ENCODE measurements at places on chromosomes 4 and X.

GRCh38 chr4:56183344-56183959 lies 203.8 kb downstream of the AASDH start:
- no peak for DNase-seq

DNA sequence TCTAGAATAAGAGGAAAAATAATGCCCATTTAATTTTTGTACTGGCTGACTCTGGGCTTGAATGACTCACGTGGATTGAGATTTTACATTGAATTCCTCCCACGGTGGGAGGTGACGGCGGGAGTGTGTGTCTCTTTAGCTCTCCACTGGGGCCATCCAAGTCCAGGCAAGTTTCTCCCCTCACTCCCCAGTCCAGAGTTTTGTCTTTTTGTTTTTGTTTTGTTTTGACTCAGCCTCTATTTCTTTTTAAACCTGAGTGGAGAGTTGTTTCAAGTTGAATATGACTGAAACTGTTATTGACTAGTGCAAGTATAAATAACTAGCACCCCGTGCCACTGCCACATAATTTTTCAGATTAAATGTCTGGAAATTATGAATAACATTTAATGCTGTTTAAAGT lies 13.6 kb downstream of the CHST7 start:
- no peak for DNase-seq

- no peak for DNase-seq
Observed at GRCh38 chr4:182133033-182133432, 110.2 kb upstream of the TENM3 start.

- no peak for DNase-seq
Observed at GRCh38 chrX:53383376-53384076, 38.9 kb downstream of the SMC1A start.

DNA sequence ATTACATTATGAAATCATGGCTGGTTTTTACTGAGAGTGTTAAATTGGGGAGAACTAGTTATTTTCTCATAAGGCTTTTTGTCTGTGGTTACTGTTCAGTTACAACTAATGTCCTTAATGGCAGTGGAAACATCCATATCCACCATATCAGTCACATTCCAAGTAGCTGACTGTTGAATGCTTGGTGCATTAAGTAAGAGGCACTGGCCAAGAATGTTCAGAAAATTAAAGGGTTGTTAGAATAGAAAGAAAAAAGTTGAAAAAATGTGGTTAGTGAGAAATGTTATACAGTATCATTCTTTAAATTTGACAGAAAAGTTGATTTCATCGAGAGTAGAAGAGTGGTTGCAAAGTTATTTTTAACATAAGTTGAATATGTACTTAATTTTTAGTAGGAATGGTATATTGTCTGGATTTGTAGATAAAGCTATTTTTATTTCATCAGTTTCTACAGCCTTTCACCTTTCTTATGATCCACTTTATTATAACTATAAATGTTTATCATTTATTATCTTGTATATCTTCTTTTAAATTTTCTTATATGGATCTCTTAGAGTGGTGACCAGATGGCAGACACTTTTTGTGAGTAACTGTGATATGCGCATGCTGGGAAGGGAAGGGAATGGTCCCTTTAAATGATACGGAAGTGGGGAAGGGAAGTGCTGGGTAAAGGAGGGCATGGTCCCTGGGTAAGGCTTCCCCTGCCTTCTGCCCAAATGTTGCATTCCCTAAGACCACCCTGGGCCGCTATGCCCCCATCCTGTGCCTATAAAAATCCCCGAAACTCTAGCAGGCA lies 2407.1 kb downstream of the ARAP2 start:
- DNase-seq, result no peak

DNA sequence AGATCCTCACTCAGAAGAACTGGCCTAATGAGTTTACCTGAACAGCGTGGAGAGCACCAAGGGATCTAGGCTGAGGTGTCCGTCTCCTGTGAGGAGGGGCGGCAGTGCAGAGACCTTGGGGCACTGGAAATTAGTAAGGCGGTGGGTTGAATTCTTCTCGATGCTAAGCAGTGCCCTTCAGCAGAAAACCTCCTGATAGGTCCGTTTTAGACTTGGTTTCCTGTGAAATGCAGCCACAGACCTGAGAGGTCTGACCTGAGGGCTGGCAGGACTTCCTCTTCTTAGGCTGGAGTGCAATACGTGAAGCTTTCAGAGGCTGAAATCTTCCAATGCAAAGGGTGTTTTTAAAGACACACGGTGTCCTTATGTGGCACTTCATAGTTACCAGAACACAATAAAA lies at the start of gene CLNK:
Gene CLNK (minus strand): TSS at position 138 of the 400 bp plus-strand sequence. CDS start 16,899 bp downstream, outside the sequence.
- DNase-seq, result no peak

GRCh38 chr4:111045992-111046391 lies 423.1 kb upstream of the PITX2 start:
- DNase-seq, result no peak

DNA sequence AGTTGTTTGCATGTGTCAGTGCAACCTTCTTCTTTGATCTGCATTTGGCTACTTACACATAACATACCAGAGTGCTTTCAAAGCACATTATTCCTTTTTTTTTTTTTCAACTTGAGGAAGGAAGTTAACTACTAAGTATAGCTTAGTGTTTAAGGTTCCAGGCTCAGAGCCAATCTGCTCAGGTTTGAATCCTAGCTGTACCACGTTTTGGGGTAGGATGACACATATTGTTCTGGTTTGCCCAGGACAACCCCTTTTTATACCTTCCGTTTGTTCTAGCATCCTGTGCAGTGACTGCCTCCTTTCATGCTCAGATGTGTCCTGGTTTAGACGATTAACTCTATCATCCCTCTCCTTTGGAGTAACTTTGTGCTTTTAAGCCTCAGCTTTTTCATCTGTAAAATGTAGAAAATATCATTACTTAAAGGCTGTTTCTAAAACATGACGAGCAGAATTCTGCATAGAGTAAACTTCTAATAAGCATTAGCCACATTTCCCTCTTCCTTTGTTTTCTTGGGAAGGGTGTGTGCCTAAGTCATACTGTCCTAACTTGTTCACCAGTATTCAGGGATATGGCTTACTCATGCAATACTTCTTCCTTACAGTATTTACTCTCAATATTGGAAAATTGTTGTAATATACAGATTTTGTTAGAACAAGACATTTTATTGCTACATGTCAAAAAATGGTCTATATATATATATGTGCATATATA lies 281.3 kb downstream of the C4orf33 start:
- DNase-seq, result no peak

DNA sequence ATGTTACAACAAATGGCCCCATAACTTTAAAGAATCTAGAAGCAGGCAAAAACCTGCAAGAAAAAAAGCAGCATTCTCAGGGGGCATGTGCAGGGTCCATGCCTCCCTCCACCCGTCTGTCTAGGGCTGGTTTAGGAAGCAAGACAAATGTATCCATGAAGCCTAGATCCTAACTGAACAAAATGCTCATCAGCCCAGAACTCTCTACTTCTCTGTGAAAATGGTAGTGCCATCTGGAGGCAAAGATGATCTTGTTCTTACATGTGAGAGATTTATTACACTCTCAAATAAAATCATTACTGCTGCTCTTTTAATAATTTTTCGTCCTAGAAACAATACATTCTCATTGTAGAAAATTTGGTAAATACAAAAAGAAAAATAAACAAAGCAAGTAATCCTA lies 26.7 kb downstream of the NR3C2 start:
- no peak for DNase-seq

GRCh38 chr4:38957893-38958292 lies 74.3 kb downstream of the TMEM156 start:
- DNase-seq, result no peak

DNA sequence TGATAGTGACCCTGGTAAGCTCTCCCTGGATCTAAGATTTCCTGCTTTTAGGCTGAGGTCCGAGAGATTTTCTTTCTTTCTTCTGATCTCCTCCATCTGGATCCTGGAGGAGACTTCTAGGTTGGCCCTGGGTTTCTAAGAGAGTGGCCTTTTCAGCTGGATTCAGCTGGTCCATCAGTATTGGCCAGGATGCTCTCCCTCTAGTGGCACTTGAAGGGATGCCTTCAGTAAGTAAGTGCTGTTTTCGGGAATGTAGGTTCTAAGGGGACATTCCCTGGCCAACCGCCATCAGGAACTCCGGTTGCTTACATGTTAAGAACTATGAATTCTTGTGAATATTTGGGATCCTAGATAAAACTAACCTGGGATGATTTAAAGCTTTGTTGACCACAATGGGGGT lies 56.9 kb downstream of the SERTM2 start:
- no peak for DNase-seq

GRCh38 chrX:125295337-125295736 lies 24.3 kb upstream of the TEX13C start:
- DNase-seq, result no peak

- DNase-seq, result no peak
Observed at GRCh38 chr4:1813915-1814314, 20.8 kb downstream of the FGFR3 start.

DNA sequence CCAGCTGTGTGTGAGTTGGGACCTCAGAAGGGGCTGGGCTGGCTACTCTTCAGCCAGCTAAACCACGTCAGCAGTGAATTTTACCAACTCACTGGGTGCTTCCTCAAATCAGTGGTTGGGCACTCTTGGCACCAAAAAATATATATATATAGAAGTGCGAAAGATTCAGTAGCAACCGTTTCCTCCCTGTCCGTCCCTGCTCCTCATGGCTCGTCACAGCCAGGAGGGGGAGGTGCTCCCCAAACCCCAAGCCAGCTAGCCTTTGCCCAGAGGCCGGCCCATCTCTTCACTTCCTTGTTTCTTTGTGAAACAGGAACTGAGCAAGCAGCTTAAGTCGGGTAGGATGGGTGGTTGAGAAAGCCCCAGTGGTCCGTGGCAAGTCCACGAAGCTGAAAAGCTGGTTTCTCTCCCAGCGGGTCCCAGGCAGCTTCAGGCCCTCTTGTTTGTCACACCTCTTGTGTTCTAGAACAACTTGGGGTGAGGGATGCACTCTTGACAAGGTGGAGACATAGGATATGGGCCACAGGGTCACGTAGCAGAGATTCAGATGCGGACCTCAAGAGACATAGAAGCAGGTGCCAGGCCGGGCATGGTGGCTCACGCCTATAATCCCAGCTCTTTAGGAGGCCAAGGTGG lies 6.8 kb upstream of the SASH3 start:
- peak; percentile 2 for DNase-seq

GRCh38 chr4:75289914-75290582 lies 224.2 kb downstream of the RCHY1 start:
- DNase-seq, result no peak

GRCh38 chr4:74623041-74623440 lies 171.3 kb downstream of the BTC start:
- no peak for DNase-seq

DNA sequence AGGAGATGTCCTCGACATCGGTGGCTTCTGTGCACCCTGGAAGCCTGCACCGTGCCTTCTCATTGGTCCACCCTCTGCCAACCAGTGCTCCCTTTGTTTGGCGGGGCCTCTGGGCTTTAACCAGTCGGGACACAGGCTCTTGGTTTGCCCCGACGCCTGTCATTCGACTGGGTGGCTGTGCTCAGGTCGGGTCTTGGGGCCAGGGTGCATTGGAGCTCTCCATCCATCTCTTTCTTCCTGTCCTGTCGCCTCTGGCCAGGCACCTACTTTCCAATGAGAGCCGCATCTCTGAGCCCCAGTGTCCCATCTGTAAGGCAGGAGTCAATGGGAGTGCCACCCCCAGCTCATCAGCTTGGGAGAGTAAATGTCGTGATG lies 37.2 kb upstream of the NHSL2 start:
- no peak for DNase-seq

- no peak for DNase-seq
Observed at GRCh38 chr4:932713-933070, 432 bp downstream of the TMEM175 start.

GRCh38 chr4:164779080-164779479 lies 25.1 kb downstream of the SMIM31 start:
- DNase-seq, result no peak

DNA sequence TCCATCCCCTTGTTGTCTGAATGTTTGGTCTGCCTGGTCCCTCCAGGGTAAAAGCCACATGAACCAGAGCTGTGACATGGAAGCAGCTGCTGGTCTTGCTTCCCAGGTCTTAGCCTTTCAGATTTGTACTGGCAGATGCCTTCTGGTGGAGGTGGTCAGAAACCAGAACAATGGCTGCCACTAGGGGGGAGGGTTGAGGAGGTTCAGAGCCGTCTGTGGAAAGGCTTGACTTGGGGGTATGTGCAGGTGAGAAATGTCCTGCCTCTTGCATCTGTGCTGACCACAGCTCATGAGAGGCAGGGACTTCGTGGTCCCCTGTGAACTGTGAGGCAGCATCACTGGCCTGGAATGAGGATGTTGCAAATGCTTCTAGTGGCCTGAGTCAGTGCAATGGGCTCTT lies 144.2 kb upstream of the WDR1 start:
- no peak for DNase-seq

- DNase-seq, result no peak
Observed at GRCh38 chrX:12811658-12812057, 20.4 kb downstream of the PRPS2 start.

GRCh38 chr4:85499573-85499972 lies 24.6 kb downstream of the ARHGAP24 start:
- DNase-seq, result no peak

- DNase-seq, result no peak
Observed at GRCh38 chrX:123990602-123991001, 29.1 kb downstream of the STAG2 start.

DNA sequence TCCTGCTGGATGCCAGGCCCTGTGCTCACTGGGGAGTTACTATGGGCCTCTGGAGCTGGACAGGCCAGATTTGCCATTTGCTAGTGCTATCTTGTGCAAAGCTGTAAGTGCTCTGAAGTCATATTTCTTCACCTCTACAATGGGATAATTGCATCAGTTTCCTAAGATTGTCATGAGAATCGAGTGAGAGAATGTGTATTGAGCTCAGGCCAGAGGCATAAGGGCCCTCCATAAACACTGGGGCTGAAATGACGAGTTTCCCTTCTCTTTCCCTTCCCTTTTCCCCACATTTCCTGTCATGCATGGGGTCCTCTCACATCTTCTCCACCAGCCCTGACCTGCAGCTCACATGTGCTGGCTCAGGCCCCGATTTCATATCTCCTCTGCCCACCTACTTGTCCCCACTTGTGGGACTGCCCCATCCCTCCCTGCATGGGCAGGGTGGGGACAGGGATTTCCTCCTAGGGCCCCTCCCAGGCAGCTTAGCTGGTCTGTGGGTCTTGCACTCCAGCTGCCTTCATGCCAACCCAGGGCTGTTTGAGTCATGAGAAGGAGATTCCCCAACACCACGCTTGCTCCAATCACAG lies 358.8 kb downstream of the MID1IP1 start:
- no peak for DNase-seq

GRCh38 chr4:6313216-6313615 lies 43.6 kb downstream of the WFS1 start:
- DNase-seq, result no peak

GRCh38 chr4:136012220-136012619 lies 1520.1 kb downstream of the PCDH18 start:
- no peak for DNase-seq

- no peak for DNase-seq
Observed at GRCh38 chrX:43527801-43528200, 128.3 kb upstream of the MAOA start.

Data from cortex of kidney (tissue), 1 donor.